Stimulated activated CD4-positive, alpha-beta T cell treated with anti-CD3 and anti-CD28 coated beads, Interleukin-1b, Interleukin-23, amount 100 ng/mL, for 1 hour (primary cell): ENCODE measurements at places on chromosomes 3 and 15.

DNA sequence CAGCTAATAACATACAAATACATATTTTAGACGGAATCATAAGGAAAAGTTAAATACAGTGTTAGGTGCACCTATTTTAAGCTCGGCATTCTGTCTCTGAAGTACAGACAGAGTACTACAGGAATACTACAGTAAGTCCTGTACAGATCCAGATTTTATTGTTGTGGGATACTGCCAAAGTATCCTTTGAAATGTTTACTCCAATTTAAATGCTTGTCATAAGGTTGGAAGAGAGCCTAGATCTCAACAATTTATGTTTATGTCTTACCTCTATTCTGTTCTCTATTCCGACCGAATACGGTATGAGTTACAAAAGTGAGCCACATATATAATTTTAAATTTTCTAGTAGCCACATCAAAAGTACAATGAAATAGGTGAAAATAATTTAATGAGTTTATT lies 25.3 kb downstream of the PLD1 start:
- no peak for DNase-seq

- DNase-seq = no peak
Measured at GRCh38 chr15:64161688-64162477, 939 bp downstream of the PPIB start.

GRCh38 chr15:99070208-99070607 lies 34.7 kb upstream of the SYNM start:
- no peak for DNase-seq

DNA sequence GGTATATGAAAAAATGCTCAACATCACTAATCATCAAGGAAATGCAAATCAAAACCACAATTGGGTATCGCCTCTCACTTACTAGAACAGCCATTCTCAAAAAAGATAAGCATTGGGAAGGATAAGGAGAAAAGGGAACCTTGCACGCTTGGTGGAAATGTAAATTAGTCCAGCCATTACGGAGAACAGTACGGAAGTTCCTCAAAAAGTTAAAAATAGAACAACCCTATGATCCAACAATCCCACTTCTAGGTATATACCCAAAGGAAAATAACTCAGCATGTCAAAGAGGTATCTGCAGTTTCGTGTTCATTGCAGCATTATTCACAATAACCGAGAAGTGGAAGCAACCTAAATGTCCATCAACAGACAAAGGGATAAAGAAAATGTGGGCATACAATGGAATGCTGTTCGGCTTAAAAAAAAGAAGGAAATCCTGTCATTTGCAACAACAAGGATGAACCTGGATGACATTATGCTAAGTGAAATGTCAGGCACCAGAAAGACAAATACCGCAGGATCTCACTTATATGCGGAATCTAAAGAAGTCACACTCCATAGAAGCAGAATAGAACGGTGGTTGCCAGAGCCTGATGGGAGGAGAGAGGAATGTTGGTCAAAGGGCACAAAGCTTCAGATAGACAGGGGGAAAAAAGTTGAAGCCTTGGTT lies 11.7 kb upstream of the CMTM7 start:
- DNase-seq = no peak

DNA sequence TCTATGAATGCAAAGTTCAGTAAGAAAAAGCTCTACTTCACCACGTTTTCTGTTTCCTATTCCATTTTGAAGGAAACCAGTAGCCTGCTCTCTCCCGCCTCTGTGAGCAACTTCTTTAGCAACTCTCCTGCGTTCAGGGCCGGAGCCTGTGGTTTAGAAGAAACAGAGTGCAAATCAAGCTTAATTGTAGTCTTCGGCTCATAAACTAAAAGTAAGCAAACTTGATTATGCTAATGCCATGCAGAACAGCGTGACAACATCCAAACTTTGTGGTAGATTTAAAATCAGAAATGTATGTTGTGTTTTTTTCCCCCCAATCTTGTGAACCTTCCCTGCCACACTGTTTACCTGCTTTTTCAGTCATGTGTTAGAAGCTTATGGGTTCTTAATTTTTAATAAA lies 87.4 kb downstream of the SEMA6D start:
- DNase-seq = no peak
